ENCODE measurements at places on chromosomes 6 and 20.

- no peak for DNase-seq
These were observed 2.3 kb downstream of the MANBAL start for GRCh38 chr20:37291724-37292126.

DNA sequence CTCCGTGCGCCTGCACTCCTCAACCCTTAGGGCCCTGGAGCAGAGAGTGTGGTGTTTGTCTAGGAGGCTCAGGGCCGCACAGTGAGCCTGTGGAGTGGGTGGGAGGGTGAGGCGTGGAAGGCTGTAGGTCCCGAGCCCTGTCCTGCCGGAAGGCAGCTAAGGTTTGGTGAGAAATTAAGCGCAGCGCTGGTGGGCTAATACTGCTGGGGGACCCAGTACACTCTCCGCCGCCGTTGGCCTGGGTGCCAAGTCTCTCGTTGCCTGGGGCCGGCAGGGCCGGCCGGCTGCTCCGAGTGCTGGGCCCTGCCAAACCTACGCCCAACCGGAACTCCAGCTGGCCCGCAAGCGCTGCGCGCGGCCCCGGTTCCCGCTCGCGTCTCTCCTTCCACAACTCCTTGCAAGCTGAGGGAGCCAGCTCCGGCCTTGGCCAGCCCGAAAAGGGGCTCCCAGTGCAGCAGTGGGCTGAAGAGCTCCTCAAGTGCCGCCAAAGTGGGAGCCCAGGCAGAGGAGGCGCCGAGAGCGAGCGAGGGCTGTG lies 40.4 kb upstream of the MCUR1 start:
- no peak for DNase-seq

- no peak for DNase-seq
These were observed 860 bp upstream of the TMEM14C start for GRCh38 chr6:10721850-10722569.

GRCh38 chr6:102820098-102820497 lies 1426.6 kb downstream of the GRIK2 start:
- DNase-seq: no peak

- no peak for DNase-seq
These were observed 184.2 kb upstream of the FOXA2 start for GRCh38 chr20:22768266-22769178.

- no peak for DNase-seq
These were observed 560.3 kb downstream of the BMP2 start for GRCh38 chr20:7327810-7328209.

DNA sequence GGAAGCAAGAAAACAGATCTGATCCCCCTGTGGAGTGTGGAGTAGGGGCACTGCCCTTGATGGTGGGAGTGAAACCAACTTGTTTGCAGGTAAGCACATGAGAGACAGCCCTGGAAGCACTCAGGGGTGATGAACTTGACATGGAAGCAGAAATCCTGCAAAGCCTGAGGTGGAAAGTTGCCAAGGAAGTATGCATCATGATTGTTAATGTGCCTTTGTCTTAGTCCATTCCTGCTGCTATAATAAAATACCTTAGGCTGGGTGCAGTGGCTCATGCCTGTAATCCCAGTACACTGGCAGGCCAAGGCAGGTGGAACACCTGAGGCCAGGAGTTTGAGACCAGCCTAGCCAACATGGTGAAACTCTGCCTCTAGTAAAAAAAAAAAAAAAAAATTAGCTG lies 40.2 kb upstream of the IFNGR1 start:
- DNase-seq: no peak

DNA sequence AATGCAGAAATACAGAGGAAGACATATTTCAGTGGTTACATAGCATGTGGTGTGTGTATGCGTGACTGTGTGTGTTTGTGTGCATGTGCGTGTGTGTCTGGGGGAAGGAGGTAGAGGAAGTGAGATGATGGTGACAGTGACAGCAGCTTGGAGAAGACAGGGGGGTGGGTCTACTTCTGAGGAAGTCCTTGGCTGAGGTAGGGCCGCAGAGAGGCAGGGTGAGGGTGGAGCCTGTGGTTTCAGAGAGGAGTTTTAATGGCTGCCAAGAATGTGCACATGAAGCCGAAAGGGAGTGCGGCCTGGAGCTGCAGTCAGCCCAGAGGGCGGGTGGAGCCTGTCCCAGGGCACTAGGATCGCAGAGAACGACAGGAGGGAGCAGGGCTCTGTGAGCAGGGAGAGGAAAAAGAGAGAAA lies 22.7 kb upstream of the RNF24 start:
- peak; percentile 53 for DNase-seq

DNA sequence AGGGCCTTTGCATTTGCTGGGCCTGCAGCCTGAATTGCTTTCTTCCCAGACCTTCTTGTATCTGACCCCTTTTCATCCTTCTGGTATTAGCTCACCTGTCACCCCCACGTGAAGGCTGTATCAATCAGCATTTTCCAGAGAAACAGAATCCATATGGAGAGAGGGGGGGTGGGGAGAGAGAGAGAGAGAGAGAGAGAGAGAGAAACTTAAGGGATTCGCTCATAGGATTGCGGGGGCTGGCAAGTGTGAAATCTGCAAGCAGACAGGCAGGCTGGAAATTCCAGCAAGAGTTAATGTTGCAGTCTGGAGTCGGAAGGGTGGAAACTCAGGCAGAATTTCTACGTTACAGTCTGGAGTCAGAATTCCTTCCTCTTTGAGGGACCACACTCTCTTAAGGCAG lies 410.7 kb upstream of the SULF2 start:
- DNase-seq: no peak

DNA sequence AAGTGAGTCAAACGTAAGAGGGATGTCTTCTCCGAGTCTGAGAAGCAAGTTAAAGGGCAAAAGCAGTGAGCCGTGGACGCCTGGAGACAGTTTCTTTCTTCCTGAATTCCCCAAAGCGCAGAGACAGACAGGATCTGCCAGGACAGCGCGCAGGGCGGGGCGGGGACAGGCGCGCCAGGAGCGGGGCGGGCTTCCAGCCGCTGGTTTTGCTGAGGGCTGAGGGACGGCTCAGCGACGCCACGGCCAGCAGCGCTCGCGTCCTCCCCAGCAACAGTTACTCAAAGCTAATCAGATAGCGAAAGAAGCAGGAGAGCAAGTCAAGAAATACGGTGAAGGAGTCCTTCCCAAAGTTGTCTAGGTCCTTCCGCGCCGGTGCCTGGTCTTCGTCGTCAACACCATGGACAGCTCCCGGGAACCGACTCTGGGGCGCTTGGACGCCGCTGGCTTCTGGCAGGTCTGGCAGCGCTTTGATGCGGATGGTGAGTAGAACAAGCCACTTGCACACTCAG lies at the start of gene SCGN:
Gene SCGN (plus strand): TSS at position 209 of the 509 bp plus-strand sequence. CDS start 189 bp downstream, at position 398.
- DNase-seq: no peak

DNA sequence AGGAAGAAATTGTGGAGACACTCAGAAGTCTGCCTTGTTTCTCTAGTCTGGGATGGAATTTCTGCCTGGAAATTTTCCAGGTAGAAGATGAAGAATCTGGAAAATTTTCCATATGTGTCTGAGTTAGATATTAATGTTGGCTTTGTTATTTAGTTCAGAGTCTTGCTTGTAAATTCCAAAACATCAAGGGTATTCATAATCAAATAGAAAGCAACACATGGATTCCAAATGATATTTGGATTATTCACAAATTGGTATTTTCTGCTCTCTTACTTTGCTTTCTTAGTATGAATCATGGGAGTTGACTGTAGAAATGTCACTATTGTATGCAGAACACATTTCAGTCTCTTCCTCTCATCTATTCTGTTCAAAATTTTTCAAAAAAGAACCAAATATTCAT lies 116.0 kb downstream of the GRIK2 start:
- no peak for DNase-seq

- no peak for DNase-seq
These were observed 109.8 kb upstream of the PTPRK start for GRCh38 chr6:128630213-128630612.

- no peak for DNase-seq
These were observed 297.3 kb upstream of the FLRT3 start for GRCh38 chr20:14634665-14635064.

- no peak for DNase-seq
These were observed 398.5 kb upstream of the SASH1 start for GRCh38 chr6:147944122-147944521.

DNA sequence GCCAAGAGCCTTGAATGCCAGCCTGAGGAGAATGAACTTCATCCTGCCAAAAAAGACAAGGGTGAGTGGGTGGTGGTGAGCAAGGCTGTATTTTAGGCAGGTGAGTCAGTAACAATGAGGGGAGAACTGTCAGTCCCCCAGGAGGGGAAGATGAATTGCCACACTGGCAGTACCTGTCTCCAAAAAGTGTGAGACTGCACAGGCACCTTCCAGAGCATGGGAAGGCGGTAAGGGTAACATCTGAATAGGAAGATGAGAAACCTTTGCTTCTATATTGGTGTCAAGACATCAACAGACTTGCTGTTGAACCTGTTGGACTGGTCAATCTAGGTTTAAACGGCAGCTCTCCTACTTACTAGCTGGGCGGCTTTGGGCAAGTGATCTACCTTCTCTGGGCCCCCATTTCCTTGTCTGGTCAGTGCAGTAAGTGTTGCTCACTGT lies 30.9 kb downstream of the STK35 start:
- DNase-seq: no peak

DNA sequence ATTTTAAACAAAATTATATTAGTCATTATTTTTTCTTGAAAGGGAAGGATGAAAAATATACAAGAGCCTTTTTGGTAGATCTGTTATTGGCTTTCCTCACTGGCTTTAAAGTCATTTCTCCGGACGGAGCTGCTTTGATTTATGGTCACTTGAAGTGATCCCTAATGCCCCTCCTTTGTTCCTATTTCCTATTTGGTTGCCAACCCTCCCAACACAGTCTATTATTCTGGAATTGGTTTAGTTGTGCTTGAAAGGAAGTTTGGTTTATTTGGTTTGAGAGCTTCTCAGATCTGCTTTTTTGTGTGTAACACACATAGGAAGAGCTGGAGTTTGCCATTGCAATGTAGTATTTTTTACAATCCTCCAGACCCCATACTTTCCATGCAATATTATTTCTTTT lies 347.9 kb downstream of the RFPL4B start:
- DNase-seq: no peak

DNA sequence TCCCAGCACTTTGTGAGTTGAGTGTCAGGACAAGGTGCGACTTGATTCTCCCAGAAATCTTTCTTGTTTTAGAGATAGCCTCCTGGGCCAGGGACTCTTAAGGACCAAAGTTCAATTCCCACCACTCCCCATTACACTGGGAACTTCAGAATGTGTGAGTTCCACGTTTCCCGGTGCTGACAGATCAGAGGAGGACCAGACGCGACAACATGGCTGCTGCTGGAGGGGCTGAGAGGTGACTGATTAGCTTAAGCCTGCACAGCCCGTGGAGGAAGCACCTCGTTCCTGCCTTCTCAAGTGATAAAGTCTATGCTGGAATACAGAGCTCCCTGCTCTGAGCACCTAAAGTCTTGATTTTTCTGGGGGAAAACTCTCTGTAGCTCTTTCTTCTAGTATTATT lies 175.2 kb upstream of the FERMT1 start:
- no peak for DNase-seq

DNA sequence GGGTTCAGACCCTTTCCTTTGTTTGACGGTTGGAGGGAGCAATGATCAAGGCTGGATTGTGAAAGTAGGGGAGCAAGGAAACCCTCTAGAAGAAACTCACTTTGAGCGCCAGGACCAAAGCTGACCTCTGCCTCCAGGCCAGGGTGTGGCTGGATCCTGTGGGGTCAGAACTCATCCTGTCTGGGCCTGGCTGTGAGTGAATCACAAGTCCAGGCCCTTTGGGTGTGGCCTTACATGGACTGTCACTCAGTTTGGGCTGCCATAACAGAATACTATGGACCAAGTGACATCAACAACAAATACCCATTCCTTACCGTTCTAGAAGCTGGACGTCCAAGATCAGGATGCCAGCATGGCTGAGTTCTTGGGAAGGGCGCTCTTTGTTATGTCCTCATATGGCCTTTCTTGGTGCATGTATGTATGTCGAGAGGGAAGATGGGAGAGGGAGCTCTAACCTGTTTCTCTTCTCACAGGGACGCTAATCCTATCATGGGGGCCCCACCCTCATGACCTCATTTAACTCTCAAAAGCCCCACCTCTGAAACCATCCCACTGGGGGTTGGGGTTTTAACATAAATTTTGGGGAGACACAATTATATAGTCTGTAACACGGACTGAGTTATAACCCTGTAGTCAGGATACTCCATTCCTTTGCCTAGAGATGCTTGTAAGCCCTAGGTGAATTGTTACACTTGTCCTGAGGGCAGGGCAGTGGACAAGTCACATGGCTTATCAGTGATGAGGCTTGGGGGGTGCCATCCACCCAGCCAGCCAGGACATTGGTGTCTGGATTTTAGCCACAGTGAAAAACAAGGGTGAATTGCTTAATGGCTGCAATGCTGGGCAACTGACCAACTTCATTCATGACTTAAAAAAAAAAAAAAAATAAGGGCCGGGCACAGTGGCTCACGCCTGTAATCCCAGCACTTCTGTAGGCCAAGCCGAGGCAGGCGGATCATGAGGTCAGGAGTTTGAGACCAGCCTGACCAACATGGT lies 80.0 kb downstream of the TRMT11 start:
- DNase-seq: no peak

GRCh38 chr6:75363304-75363703 lies 78.7 kb upstream of the TMEM30A start:
- no peak for DNase-seq

Data from activated T-helper 1 cell treated with anti-CD3 and anti-CD28 coated beads, Interleukin-2, amount 50 U/mL, for 16 hours (primary cell).